GM23338 (cell line): ENCODE measurements at places on chromosomes 3 and 15. TPM values are rescaled to one million over a fixed set of nuclear protein-coding genes. Genes with fewer than 3 reads are reported as not detected.

Gene UQCRC1
- 439 and 460 TPM in 2 replicates for total RNA-seq

Gene NUP210
- total RNA-seq, result 72.7 and 73.9 TPM in 2 replicates

Gene PTX3
- total RNA-seq, result 2.4 TPM in 2 replicates

Gene GNAT1
- total RNA-seq, result not detected in 2 replicates

DNA sequence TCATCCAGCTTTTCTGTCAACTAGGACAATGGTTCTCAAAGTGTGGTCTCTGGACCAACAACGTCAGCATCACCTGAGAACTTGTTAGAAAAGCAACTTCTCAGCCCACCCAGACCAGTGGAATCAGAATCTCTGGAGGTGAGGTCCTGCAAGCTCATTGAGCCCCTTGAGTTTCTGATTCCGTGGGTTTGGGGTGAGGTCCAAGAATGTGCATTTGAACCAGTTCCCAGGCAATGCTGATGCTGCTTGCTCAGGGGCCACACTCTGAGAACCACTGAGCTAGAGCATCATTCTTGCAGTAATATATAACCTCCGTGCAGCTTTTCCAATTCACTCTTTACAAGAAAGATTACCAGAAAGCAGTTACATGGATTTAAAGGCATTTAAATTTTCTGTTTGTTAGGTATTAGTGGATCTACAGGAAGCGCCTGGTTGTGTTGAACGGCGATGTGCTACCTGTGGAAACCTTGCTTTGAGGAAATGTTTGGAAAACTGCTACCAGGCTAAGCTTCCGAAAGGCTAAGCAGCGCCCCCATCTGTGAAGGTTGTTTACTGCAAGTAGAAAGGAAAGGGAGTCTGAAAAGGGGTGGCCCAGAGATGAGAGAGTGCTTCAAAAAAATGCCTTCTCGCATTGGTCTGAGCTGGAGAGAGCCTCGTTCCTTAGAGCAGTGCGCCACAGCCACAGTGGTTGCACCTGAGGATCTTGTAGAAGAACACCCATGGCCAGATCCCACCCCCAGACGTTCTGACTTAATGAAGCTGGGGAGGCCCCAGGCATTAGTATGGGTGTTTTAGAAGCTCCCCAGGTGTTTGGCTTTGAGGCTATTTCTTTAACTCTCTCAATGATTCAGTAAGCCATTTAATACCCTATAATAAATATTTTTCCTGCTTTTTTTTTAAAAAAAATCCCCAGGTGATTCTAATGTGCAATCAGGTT is 50.0 kb downstream of the RLBP1 start:
- no peak overlapping the region for H3K27ac ChIP-seq
- H3K36me3 ChIP-seq, result no peaks in the 10 kb centered on the region
- H3K27me3 ChIP-seq, result no peaks in the 10 kb centered on the region
- DNase-seq, result peak; percentile 93

GRCh38 chr15:43771816-43772215 is 5.0 kb downstream of the ELL3 start:
- no peaks in the 10 kb centered on the region for H3K27me3 ChIP-seq
- H3K27ac ChIP-seq, result no peak overlapping the region
- H3K4me1 ChIP-seq, result peaks cover 11% of the 10 kb centered on the region
- H3K4me3 ChIP-seq, result no peak overlapping the region
- peaks cover 56% of the 10 kb centered on the region for H3K36me3 ChIP-seq
- no peak for DNase-seq

DNA sequence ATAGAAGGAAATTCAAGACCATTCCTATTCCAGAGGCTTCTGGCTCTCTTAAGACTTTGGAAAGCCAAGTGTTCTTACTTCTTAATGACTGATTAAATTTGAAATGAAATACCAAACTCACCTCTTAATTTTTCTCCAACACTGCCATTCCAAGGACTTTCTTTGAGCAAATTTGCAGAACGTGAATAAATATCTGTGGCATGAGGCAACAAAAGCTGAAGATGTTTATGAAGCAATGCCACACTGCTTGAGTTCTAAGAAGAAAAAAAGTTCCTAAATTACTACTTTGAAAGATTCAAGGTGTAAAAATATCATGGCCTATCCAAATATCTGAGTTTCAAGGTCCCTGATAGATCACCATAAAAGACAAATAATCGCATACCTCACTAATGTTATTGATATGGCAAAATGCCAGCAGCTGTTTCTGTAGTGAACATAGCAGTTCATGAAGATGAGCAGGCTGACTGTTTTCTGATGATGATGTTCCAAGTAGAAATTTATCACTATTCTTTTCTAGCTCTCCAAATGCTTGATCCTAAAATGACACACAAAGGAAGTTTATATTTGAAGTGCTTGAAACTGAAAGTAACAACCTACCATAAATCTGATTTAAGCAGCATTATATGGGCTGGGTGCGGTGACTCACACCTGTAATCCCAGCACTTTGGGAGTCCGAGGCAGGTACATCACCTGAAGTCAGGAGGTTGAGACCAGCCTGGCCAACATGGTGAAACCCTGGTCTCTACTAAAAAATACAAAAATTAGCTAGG is 104.4 kb downstream of the HERC1 start:
- no peaks in the 10 kb centered on the region for H3K27me3 ChIP-seq
- no peaks in the 10 kb centered on the region; the same call in 1 of the 2 replicates for H3K36me3 ChIP-seq
- peaks cover 10% of the 10 kb centered on the region; the same call in 1 of the 2 replicates for H3K4me1 ChIP-seq
- no peak overlapping the region for H3K27ac ChIP-seq
- no peak overlapping the region for H3K4me3 ChIP-seq

DNA sequence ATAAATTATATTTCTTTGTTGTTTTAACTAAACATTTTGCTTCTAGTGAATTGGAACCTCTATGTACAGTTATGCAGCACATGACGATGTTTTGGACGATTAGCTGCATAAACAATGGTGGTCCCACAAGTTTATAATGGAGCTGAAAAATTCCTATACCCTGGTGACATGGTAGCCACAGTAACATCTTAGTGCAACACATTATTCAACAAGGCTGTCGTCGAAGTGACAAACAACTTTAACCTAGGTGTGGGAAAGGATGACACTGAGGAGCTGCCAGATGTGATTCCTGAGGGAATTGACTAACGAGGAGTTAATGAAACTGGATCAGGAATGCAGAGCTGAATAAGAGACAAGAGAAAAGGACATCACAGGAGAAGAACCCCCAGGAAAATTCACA is 588.9 kb upstream of the EPHA6 start:
- H3K27me3 ChIP-seq, result no peaks in the 10 kb centered on the region
- H3K4me3 ChIP-seq, result no peak overlapping the region
- no peaks in the 10 kb centered on the region for H3K36me3 ChIP-seq
